ENCODE measurements at places on chromosomes 6 and 20.

DNA sequence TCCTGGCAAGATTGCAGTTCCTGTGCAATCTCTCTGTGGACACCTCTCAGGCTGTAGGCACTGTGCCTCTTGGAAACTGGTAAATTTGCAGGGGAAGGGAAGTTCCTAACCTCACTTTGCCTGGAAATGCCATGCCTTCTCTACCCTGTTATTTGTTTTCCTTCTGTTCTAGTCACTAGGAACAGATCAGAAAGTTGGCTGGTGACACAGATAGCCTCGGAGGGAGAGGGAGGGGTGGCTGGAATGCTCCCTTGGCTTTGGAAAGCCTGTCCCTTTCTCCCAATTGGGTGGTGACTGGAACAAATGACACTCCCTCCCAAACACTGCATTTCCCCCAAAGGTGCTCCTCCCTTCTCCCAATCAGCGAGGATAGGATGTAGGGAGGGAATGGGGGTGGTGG is 131.5 kb upstream of the F13A1 start:
- no peak for DNase-seq

- DNase-seq, result no peak
Measured at GRCh38 chr6:170006900-170007467, 255.6 kb downstream of the ERMARD start.

DNA sequence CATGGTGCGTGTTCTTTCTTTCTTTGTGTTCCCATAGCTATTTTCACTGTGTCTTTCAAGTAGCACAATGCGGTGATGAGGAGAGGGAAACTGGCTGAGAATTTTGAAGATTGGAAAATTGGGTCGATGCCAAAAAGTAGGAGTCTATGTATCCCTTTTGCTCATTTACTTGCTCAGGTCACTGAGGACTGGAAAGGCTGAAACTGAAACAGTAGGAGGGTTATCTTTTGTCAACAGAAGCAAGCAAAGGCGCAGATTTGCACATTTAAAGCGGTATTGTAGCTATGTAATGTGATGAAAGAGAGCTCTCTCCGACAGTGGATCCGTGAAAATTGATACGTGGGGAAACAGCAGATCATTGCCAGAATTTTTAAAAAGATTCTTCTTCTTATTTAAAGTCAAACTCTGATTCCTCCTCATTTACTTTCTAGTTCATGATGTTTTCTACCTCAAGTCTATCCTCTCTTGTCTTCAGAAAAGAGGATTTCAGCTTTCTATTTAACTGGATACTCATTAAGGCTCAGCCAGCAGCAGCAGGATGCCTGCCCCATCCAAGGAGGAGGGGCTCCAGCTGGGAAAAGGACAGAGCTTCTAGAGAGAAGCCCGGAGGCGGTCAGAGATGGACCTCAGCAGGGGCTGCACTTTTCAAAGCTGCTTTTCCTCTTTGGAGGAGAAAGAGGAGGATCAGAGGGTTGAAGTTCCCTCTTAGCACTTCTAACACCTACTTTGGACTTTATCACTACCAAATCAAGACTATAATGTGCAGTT is 15.9 kb upstream of the FYN start:
- no peak for DNase-seq

GRCh38 chr20:49872056-49872455 is 43.3 kb downstream of the SPATA2 start:
- no peak for DNase-seq

DNA sequence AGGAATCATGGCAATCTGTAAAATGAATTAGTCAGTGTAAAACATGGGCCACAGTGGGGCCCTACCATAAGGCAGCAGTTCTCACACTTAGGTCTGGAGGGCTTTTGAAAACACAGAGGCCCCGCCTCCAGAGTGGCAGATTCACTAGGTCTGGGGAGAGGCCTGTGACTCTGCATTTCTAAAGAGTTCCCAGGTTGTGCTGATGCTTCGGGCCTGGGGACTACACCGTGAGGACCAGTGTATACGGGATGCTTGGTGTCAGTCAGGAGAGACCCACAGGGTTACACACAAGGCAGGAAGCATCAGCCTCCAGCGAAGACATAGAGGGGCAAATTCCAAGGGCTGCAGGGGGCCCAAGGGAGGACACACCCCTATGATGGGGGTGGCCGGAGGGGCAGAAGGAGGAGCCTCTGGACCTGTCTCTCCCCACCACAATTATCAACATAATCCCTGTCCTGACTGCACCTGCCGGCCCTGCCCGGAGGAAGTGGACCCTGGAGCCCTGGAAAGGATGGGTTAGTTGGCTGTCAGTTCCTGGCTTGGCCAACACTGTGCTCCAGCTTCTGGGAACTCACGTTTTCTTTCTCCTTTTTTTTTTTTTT is 46.7 kb downstream of the FGD2 start:
- DNase-seq, result no peak

DNA sequence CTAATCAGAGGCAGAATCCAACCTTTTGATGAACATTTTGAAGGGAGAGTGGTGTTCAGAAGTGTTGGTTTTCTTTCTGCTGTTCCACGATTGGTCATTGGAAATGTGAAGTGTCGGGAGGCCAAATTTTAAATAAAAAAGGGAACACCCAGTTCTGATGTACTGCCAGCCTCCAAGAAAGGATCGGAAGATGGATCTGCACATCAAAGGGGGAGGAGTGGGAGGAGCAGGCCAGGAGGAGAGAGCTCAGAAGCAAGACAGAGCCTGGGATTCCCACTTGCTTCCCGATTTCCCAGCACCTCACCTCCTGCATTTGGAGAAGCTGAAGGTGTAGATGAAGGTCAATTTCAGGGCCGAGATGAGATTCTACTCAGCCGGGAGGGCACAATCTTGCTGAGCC is 55.9 kb upstream of the NAA20 start:
- no peak for DNase-seq

DNA sequence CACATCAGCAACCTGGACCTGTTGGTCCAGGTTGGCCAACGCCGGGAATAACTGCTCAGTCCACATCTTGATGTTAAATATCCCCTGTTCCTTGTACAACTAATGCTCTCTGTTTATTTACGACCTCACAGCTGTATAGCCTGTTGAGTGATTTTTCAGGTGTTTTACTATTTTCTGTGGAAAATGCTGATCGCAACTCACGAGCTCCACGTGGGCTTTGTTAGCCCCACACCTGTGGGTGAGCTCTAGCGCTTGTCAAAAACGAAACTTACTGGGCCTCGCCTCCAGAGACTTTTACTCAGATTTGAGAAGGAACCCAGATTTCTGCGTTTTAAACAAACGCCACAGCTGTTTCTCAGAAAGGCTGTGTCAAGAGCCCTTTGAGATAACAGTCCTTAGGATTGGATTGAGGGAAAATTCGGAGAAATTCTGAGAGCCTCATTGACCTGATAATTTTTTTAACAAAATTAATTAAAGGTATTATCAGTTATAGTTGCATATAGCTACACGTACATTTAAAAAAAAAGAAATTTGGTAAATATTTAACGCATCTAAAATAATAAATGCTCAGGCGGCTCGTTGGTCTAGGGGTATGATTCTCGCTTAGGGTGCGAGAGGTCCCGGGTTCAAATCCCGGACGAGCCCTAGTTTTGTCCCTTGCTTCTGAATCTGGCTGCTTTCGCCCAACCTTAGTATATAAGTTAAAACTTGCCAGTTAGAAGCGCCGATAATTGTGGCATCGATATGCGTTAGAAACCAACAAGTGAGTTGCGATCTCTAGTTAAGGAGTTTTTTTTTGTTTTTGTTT is 16.7 kb downstream of the HMGN4 start:
- DNase-seq, result no peak

DNA sequence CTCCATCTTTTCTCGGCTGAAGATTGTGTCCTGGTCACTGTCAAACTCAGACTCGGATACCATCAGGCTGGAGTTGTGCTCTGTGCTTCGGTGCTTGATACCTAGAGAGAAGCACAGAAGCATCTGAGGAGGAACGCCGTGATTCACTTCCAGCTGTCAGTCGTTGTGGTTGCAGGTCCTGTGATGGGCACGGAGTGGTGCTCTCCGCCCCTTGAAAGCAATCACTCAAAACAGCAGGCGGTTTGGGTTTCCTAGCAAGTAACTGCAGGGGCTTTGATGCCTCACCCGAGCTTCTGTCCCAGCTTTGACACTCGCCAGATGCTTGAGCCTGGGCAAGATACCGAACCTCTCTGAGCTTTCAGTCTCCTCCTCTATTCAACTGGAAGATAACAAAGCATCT is 52.5 kb downstream of the ALDH5A1 start:
- no peak for DNase-seq

DNA sequence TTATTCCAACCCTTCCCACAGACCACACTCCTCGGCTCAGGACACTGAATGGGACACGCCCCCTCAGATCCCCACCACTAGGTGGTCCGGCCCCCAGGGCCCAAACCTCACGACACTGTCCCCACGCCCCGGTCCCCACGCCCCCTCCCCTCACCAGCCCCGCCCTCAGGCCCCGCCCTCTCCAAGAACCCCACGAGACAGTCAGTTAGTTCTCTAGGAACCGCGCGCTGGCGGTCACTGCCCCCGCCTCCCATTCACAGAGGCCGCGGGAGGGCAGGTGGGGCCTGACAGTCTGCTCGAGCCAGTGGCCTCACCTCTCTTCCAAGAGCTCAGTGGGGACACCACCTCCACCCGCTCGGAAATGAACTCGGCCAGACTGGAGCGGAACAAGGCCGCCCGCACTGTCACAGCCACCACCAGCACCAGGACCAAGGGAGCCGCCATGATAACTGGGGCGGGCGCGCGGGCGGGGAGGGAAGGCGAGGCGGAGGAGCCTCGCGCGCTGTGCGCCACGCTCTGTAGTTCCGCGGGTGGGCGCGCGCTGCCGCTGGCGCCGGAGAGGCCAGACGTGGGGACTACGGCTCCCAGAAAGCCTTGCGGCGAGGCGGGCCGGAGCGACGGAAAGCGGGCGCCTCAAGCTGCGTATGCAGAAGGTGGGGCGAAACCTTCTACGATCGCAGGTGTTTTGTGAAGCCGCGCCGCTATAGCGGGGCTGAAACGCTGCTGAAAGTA is at the start of gene PIGU:
TSS of gene PIGU (minus strand) at position 451 of the 732 bp plus-strand sequence. CDS start at position 444, 7 bp downstream.
- DNase-seq, result peak; percentile 93

DNA sequence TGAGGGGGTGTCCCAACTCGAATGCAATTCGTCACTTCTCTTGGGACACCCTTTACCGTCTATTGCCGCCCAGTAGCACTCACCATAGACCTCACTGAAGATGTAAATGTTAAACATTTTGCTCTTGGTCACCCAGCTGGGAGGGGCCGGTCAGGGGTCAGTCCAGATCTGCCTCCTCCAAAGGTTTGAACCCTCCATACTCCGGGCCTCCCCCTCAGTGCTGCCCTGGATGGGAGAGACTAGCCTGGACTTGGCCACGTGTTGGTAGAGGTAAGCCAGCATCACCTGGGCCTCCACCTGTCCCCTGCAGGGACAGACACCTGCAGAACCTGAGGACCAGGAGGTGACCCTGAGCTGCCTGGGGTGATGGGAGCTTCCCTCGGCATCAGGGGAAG is 5.0 kb upstream of the MYT1 start:
- no peak for DNase-seq

GRCh38 chr20:38931984-38932383 is 5.8 kb downstream of the FAM83D start:
- DNase-seq, result no peak

- DNase-seq, result no peak
Measured at GRCh38 chr6:135439549-135439948, 58.0 kb downstream of the AHI1 start.

DNA sequence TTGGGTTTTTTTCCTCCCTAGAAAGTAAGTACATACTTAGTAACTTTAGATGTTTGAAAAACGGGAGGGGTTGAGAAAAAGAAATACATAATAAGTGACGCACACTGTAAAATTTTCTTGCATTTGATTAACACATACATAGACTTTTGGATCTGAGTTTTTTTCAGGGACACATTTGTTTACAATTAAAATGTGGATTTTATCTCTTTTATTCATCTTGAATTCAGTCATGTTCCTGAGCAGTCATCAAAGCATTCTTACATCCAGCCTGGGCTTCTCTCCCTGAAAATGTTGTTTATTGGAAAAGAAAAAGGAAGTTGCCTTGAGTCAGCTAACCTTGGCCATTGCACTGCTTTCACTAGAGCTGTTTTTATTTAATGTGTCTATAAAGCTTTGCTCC is 8.7 kb upstream of the RPP40 start:
- no peak for DNase-seq

DNA sequence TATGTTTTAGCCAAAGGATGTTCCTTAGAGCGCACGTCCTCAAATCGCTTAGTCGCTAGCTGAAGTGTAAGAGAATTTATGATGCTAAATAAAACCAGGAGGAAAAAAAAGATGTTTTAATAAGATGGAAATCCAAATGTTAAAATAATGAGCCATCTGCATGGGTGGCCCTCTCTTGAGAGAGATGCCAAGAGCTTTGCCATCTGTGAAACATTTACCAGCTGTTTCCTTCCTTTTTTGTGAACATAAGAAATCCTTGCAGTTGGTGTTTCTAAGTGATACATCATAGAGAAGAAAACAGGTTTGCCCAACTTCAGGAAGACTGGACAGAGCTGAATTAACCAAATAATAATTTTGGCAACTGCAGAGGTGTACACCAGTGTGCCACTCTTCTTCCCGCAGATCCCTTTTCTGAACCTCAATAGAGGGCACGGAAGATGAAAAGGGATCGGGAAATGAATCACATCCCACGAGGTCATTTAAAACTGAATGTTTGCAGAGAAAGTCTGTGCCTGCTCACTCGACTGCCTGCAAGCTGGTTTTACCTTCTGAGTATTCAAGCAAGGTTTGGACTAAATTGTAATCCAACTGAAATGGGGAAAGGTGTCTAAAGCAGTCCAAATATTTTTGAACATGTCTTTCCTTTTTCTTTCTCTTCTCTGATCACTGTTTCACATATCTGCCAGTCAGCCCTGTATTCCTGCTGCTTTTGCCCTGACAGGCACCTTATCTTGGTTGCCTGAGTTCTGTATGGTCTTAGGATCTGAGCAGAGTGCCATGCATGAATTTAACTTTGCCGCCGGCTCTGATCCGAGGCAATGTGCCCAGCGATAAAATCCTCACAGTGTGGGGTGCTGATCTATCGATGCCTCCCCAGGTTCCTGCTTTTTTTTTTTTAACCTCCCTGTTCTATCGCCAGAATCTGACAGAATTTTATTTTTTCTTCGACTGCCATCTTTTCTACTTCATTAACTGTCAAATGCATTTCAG is 35.5 kb upstream of the TSHZ2 start:
- DNase-seq, result no peak

DNA sequence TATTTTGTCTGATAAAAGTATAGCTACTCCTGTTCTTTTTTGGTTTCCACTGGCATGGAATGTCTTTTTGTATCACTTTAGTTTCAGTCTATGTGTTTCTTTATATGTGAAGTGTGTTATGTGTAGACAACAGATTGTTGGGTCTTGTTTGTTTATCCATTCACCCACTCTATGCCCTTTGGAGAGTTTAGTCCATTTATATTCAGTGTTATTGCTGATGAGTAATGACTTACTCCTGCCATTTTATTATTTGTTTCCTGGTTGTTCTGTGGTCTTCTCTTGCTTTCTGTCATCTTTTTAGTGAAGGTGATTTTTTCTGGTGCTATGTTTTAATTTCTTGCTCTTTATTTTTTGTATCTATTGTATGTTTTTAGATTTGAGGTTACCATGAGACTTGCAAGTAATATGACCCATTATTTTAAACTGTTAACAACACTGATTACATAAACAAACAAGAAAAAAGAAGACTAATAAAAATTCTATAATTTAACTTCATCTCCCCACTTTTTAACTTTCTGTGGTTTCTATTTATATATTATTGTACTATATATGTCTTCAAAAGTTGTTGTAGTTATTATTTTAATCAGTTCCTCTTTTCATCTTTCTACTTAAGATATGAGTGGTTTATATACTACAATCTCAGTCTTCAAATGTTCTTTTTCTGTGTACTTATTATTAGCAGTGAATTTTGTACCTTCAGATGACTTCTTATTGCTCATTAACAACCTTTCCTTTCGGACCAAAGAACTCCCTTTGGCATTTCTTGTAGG is 323.4 kb downstream of the BTBD9 start:
- no peak for DNase-seq
